ENCODE measurements at places on chromosomes 7 and 10.

DNA sequence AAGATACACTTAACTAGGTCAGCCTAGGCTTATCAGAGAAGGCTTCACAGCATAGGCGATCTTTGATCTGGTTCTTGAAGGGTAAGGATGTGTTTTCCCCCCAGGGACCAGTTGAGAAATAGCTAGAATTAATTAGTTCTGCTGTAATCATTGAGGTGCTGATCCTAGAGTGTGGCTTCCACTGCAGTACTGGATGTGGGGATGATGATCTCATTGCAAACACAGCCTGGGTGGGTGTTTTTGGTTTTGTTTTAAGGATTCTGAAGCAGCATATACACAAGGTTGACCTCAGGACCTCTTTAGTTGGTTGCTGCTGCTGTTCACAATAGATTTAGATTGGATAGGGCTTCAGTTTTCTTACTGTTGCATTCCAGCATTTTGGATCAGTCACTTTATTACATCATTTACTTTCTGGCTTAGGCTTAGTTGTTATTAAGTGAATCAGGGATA is 159.7 kb downstream of the AUTS2 start:
- no peak for DNase-seq

DNA sequence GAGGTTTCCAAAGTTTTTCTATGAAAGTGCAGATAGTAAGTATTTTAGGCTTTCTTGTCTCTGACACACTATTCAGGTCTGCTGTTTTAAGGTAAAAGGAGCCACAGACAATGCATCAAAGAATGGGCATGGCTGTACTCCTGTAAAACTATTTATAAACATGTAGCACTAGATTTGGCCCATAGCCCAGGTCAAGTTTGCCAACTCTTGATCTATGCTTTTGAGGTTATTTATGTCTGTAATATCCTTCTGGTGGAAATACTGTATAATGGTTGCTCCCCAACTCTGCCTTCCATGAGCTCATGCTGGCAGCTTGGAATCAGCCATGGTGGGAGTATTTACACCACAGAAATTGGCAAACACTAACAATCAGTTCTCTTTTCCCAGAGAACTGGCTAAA is 244.6 kb downstream of the BUB3 start:
- no peak for DNase-seq

- no peak for DNase-seq
These were observed 4.9 kb downstream of the SRRM3 start for GRCh38 chr7:76206633-76207032.

DNA sequence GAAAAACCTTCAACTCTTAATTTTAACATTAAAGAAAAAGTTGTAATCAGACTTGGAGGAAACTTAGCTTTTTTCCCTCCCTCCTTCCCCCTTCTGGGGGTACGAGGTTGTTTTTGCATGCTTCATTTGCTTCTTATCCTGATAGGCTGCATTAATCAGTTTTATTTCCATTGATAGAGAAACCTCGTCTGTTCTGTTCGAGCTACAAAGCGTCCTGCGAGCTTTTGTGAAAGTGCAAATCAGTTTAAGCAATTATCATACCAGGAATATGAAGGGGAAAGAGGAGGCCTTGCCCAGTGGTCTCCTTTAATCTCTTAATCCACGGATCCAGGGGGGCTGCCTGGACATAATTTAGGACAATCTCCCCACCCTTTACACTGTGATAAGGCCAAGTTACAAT is 7.5 kb downstream of the EMX2 start:
- DNase-seq, result no peak

- DNase-seq, result no peak
These were observed 106.8 kb downstream of the PPP1R3C start for GRCh38 chr10:91525896-91526712.

- no peak for DNase-seq
These were observed 42.3 kb downstream of the TBXAS1 start for GRCh38 chr7:139871331-139871730.

Data from forelimb muscle (tissue), 1 donor.